HTR-8/SVneo (cell line): ENCODE measurements at places on chromosomes 16 and 17.
A peak's percentile ranks its signal among the peaks of the same experiment; 100 is the strongest.

DNA sequence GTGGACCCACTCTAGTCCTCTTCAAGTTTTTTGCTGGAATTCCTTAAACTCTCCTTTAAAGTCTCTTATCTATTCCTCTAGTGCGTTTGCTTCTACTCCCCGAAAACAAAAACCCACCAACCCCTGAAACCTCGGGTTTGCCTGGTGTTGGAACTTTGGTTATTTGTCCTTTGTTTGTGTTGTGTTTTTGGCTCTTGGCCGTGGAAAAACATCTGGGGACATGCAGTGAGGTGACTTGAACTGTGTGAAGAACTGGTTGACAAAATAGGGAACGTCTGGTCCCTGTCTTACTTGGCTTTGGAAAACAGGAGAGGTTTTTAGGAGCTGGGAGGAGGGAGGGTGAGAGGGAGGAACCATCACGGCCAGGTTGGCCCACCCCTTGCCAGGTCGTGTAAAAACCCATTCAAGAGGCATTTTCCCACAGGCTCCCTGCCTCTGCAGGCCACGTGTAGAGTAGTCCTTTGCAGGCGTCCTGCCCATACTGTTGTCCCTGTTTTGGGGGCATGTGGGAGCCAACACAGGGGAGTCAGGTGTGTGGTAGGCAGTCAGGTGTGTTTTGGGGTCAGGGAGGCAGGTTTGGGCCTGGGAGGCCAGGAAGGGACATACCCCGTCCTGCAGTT is 169.3 kb downstream of the RAB11FIP4 start:
- no peak for DNase-seq

GRCh38 chr17:41029633-41030245 is at the start of gene KRTAP1-4:
Gene KRTAP1-4 (minus strand): TSS chr17:41030195. CDS start chr17:41030078, 117 bp downstream.
- no peak for DNase-seq

DNA sequence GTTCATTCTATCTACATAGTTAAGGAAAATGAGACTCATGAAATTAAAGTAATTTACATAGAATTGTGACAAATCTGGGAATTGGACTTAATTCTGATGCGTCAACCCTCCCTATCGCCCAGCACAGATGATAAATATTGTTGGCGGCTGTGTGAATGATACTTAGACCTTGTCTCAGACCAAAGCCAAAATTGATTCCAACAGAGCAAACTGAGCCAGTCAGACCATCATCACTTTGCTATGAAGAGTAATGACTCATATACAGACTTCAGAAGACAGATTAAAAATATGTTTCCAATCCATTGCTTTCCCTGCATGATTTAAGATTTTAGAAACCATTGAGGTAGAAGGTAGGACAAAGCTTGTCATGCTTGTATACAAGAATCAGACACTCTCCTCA is 1156.7 kb upstream of the CDH8 start:
- no peak for DNase-seq

DNA sequence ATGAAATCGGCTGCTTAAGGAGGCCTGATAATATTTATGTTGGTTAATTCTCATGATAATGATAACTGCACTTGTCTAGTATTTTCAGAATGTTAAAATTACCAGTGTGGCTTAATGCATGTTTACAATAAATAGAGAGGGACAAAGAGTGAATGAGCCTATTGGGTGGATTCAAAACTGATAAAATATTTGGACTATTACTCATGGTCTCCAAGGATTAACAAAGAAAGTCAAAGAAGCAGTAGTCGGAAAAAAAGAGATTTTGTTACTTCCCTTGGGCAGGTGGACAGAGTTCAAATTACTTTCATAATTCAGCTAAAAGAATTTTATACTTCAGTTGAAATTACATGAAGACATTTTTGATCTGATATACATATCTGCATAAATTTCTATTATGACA is 258.2 kb upstream of the PMFBP1 start:
- no peak for DNase-seq

- peak; percentile 28 for DNase-seq
Measured at GRCh38 chr16:86466696-86467406, 43.5 kb upstream of the FOXF1 start.

DNA sequence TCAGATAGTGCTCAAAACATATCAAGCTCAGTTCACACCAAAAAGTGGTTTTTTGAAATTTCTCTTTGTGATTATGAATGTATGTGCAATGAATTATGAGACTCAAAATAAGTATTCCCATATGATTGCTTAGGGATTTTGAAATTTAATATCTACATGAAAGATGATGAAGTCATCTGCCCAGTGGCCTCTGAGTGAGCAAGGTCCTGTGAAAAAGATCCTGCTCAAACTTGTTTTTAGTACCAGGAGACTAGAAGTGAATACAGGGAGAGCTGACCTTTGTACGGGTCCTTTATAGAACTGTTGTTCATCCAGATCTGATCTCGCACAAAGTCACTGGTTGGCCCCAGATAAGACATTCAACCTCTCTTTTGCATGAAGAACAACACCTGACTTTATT is 151.9 kb upstream of the MAF start:
- no peak for DNase-seq

- no peak for DNase-seq
Measured at GRCh38 chr17:42706732-42707131, 24.4 kb downstream of the CNTNAP1 start.

GRCh38 chr17:49583889-49584288 is 8.2 kb downstream of the NXPH3 start:
- no peak for DNase-seq

- DNase-seq, result no peak
Measured at GRCh38 chr17:27984816-27985215, 57.7 kb upstream of the NLK start.

- no peak for DNase-seq
Measured at GRCh38 chr17:42386777-42387657, 1.2 kb downstream of the STAT3 start.

GRCh38 chr17:54347495-54347894 is 524.8 kb downstream of the KIF2B start:
- DNase-seq, result no peak

GRCh38 chr17:60102632-60103096 is 23.9 kb upstream of the HEATR6 start:
- DNase-seq, result no peak

- DNase-seq, result no peak
Measured at GRCh38 chr16:17339764-17340541, 130.8 kb downstream of the XYLT1 start.

GRCh38 chr17:49548506-49549310 is 27.0 kb upstream of the NXPH3 start:
- peak; percentile 72 for DNase-seq

GRCh38 chr17:40871316-40871715 is 4.3 kb upstream of the KRT12 start:
- no peak for DNase-seq

DNA sequence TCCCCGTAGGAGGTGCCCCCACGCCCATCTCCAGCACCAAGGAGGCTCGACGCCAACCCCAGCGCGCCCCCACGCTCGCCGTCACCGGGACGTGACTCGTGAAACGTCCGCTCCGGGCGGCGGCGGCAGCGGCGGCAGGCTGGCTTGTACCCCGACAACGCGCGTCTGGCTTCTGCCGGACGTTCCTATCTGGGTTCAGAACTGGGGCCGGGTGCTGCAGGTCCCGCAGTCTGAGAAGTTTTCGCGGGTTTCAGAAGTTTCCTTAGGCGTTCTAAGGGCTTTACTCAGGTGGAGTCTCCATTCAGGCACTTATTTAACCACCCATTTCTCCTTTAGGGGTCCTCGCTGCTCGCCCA is 672 bp upstream of the ALKBH5 start:
- DNase-seq, result peak; percentile 93

- DNase-seq, result no peak
Measured at GRCh38 chr17:29682054-29682453, 59.3 kb upstream of the CORO6 start.

- no peak for DNase-seq
Measured at GRCh38 chr17:37106049-37106448, 157.3 kb downstream of the AATF start.

DNA sequence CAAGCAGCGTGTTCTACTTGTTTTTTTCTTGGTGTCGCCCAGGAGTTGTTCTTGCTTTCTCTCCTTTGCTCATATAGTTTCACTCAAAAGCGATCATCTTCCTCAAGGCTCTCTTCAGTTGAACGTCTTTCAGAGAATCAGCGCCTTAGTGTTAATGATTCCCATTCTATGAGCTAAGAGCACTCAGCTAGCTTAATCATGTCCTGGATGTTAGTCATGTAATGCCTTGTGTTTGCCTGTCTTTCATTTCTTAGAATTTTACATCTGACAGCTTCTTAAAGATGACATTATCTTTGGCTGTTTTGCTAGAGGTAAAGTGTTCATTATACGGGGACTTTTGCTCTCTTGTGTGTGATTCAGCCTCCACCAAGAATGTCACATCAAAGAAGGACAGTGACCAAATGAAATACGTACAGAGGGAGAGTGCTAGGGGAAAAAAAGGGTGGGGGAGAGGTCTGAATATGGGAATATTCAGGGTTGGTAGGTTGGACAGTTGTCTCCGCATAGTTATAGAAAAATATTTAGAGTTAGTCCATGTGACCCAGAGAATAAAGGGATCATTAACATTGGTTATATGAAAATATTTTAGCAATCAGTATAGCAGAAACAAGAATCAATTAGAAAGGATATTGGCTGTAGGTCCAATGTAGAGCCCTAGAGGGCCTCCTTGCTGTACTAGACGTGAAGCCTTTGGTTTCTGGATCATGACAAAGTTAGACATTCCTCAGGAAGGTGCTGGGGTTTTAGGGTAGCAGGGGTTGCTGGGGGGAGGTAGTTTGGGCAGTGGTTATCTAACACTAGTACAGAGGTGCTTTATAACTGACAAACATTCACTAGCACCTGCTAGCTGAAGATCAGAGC is 31.9 kb upstream of the ANKFN1 start:
- no peak for DNase-seq
